WERI-Rb-1 (cell line): ENCODE measurements at places on chromosomes 12 and 14.

GRCh38 chr14:74871819-74872218 is 4.1 kb downstream of the PROX2 start:
- DNase-seq, result no peak

DNA sequence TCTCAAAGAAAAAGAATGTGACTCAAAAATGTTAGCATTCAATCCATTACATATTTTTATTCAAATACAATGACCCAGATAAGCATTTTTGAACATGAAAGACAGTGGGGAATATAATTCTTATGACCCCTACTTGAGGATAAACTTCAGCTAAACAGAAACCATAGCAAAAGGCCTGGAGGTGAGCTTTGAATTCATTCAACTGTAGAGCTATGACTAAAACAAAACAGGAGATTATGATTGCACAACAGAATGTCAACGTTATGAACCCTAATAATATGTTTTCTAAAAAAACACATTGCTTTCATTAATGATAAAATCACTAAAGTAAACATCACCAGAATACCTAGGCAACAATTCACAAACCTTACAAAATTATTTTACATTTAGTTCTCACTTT is 27.8 kb downstream of the EFCAB11 start:
- DNase-seq, result no peak

DNA sequence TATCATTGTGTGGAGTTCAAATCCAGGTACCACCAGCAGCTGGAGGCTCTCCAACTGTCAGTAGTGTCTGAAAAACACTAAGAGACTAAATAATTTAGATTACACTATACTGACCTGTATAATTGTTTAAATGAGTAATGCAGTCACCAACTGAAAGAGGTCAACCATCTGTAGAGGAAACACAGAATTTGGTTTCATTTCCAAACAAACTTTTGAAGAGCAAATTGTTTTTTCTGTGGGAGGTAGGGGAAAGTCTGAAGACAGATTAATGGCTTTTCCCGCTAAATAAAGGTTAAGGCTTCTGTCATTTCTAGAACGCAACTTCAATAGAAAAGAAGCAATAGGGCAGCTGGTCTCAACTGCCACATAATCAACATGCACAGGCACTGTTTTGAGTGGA is 462.6 kb downstream of the PRKD1 start:
- DNase-seq, result no peak

- no peak for DNase-seq
Measured at GRCh38 chr12:11510671-11511070, 115.3 kb upstream of the PRB2 start.

- DNase-seq, result no peak
Measured at GRCh38 chr14:75174066-75174465, 2.3 kb downstream of the TMED10 start.

DNA sequence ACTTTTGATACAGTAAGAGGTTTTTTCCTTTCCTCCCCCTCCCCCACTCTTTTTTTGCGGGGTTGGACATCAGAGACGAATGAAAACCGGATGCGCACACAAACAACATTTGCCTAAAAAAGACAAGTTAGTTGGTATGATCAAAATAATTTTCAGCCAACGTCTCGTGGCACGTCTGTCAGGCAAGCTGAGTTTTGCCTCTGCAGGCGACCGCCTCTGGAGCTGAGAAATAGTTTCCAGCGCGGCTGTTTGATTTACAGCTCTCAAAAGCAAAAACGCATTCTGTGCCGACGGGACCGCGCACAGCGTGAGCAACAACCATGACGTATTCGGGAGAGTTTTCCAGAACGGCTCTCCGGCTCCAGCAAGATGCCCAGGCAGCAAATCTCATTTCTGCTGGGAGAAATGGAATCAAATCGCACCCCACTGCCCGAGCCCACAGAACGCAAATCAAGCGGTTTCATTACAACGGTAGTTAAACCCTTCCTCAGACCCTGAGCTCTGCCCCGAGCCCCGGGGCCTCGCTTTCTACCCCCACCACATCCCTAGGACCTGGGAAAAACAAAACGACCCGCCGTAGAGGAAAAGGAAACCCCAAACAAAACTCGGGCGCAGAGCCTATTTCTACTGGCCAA is 14.2 kb upstream of the CALM1 start:
- no peak for DNase-seq

GRCh38 chr14:68131907-68132306 is 312.3 kb downstream of the RAD51B start:
- no peak for DNase-seq

- DNase-seq, result no peak
Measured at GRCh38 chr12:26935636-26936378, 2.0 kb downstream of the INTS13 start.

DNA sequence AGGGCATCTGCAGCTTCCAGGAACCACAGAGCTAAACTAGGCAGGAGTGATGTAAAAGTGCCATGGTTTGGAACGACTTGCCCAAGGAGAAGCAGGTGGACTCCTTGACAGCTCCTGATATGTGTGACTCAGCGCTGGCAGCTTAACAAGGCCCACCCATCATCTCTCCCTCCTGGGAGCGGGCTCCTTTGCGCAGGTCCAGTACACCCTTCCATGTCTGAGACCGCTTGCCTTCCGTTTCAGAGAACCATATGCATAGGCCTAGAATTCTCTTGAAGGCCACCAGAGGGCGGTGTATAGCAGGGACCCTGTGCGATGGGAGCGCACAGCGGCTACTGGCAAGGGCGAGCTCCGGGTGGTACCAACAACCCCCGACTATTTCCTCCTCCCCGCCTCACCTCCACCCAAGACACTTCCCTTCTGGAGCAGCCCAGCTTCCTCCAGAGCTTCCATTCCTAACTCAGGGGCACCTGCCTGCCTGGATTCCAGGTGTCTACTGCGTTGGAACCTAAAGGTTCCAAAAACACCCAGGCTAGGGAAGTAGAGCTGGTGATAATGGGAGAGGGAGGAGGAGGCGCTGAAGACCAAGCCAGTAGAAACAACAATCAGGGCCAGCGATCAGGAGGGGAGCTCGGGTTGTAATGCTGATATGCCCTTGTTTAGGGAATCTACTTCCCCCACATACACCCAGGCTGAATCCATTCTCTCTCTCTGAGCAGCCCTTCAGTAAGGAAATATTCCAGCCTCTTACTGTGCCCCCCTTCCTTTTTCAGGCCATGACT is 6.3 kb downstream of the DHH start:
- DNase-seq, result peak; percentile 90

- no peak for DNase-seq
Measured at GRCh38 chr12:94262228-94263010, 114.0 kb downstream of the PLXNC1 start.

GRCh38 chr14:49972823-49973222 is 79.9 kb downstream of the ARF6 start:
- no peak for DNase-seq

DNA sequence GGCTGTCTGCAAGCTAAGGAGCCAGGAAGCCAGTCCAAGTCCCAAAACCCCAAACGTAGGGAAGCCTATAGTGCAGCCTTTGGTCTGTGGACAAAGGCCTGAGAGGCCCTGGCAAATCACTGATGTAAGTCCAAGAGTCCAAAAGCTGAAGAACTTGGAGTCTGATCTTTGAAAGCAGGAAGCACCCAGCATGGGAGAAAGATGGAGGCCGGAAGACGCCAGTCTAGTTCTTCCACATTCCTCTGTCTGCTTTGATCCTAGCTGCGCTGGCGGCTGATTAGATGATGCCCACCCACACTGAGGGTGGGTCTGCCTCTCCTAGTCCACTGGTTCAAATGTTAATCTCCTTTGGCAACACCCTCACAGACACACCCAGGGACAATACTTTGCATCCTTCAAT is 58.5 kb downstream of the CAPS2 start:
- no peak for DNase-seq
